ENCODE measurements at places on chromosomes 3 and 15. TPM values are rescaled to one million over a fixed set of nuclear protein-coding genes. Genes with fewer than 3 reads are reported as not detected.

Gene SLC22A13
- not detected for total RNA-seq

GRCh38 chr3:69803681-69804270, 64.5 kb downstream of the MITF start:
- no peak for DNase-seq

GRCh38 chr15:27382361-27383025, 411.5 kb downstream of the GABRG3 start:
- DNase-seq, result no peak

DNA sequence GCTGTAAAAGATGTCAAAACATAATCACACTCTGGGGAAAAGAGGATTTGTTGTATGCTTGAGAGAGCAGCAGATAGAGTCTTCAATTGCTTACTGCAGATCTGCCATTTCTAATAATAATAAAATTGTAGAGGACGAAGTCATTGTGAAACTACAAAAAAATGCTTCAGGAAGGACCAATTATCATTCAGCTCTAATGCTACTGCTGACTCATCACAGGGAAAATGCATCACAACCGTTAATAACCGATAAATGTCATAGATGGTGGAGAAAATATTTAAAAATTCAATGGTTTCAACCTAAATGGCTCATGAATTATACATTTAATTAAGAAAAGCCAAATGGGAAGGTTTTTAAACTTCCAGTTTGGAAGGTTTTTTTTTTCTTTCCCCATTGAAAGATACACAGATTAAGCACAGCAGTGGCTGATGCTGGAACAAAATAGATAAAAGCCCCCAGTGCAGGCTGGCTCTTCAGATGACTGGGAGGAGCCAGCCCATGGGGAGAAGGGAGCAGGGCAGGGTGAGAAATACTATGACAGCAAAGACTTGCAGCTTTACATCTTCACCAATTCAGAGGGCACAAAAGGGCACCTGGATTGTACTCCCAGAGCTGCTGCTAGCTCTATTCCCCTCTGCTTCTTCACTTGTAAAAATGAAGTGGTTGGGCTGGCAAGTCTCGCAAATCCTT, 196.1 kb downstream of the CNTN6 start:
- DNase-seq, result no peak

- DNase-seq, result peak; percentile 18
Measured at GRCh38 chr15:32972686-32973085, 221.8 kb downstream of the FMN1 start.

Gene ARID3B
- 1.7 TPM for total RNA-seq

GRCh38 chr3:133296981-133297380, 102.9 kb upstream of the BFSP2 start:
- no peak for DNase-seq

DNA sequence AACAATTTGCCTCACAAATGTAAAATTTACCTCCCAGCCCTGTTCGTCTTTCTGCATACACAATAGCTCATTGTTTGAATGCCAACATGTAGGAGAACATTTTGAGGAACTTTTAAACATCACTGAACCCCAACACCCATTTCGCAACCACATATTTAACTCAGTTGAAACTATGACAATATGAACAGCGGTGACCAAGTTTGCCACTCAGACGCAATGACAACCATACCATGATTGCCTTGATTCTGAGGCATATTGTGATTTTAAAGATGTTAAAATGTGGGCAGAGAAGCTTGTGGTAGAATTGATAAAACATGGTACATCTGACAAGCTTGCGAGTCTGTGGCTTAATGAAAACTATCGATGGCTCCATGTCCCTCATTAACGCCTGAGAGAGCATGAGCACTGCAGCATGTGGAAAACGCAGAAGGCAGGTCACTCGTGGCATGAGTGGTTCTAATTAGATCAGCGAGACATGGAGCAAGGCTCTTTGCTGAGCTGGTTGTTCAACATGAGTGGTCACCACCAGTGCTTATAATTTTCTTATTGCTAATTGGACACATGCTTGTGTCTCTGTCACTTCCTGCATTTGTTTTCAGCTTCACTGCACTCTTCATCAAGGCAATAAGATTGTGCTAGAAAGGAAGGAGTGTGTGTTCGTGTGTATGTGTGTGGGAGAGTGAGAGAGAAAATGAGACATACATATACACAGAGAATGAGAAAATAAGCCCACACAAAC, 116.8 kb downstream of the CHST2 start:
- peak; percentile 74 for DNase-seq

DNA sequence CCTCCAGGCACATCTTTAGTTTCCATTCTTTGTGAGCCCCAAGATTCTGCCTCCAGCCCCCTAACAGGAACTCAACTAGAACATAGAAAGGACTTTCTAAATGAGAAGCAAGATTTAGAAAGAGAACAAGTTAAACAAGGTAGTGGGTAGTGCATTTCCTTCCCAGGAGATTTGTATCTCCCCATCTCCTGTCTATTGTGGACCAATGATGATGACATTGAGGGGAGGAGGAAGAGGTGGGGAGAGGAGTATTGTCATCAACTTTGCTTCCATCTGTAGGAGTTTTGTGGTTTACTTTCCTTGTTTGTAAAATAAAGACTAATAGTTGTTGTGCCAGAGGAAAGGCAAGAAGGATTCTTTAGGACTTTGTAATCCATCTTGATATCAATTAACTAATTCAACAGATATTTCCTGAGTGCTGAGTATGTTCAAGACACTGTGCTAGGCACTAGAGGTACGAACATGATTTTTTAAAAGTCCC, 235.3 kb upstream of the ROPN1 start:
- no peak for DNase-seq

Gene ENTPD3
- 0.17 TPM for total RNA-seq

- DNase-seq, result peak; percentile 56
Measured at GRCh38 chr3:94694894-94695293, 632.0 kb downstream of the NSUN3 start.

Gene EOMES
- total RNA-seq, result not detected

- no peak for DNase-seq
Measured at GRCh38 chr3:13516760-13517135, 32.2 kb upstream of the FBLN2 start.

Gene ARPIN
- 7.5 TPM for total RNA-seq

- no peak for DNase-seq
Measured at GRCh38 chr3:111336511-111336910, 205.5 kb upstream of the CD96 start.

DNA sequence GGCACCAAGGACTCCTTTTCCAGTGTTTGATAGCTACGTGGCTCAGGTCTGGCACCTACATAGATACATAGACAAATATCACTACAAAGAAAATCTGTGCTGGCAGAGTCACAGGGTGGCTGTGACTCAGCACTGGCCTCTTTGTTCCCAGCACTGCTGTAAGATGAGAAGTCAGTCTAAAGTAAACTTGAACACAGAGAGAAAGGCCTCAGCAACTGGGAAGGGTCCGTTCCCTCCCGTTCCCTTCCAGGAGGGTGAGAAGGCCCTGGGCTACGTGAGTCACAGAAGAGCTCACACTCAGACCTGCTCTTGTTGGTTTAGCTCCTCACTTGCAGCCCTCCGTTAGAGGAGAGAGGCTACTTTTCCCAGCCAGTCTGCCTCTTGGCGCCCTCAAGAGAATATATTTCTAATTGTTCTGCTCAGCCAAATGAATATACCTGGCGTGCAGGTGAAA, 23.1 kb downstream of the ANXA2 start:
- DNase-seq, result peak; percentile 99

GRCh38 chr3:2937055-2937454, 173.1 kb downstream of the IL5RA start:
- DNase-seq, result no peak

- DNase-seq, result no peak
Measured at GRCh38 chr3:178386880-178387279, 149.4 kb upstream of the KCNMB2 start.
